ENCODE measurements at places on chromosomes 6 and 20. TPM values are rescaled to one million over a fixed set of nuclear protein-coding genes. Genes with fewer than 3 reads are reported as not detected.

- H3K4me1 ChIP-seq, result no peaks in the 10 kb centered on the region
- no peaks in the 10 kb centered on the region for H3K27me3 ChIP-seq
- no peak overlapping the region for H3K4me3 ChIP-seq
- H3K27ac ChIP-seq, result no peak overlapping the region
- peaks cover 3% of the 10 kb centered on the region for H3K36me3 ChIP-seq
Measured at GRCh38 chr6:100553243-100553642, 88.5 kb upstream of the SIM1 start.

GRCh38 chr6:121897337-121897760 lies 461.9 kb downstream of the GJA1 start:
- no peaks in the 10 kb centered on the region for H3K27me3 ChIP-seq
- DNase-seq, result no peak
- H3K36me3 ChIP-seq, result no peaks in the 10 kb centered on the region
- no peaks in the 10 kb centered on the region for H3K4me1 ChIP-seq
- H3K4me3 ChIP-seq, result no peak overlapping the region
- no peak overlapping the region for H3K27ac ChIP-seq

DNA sequence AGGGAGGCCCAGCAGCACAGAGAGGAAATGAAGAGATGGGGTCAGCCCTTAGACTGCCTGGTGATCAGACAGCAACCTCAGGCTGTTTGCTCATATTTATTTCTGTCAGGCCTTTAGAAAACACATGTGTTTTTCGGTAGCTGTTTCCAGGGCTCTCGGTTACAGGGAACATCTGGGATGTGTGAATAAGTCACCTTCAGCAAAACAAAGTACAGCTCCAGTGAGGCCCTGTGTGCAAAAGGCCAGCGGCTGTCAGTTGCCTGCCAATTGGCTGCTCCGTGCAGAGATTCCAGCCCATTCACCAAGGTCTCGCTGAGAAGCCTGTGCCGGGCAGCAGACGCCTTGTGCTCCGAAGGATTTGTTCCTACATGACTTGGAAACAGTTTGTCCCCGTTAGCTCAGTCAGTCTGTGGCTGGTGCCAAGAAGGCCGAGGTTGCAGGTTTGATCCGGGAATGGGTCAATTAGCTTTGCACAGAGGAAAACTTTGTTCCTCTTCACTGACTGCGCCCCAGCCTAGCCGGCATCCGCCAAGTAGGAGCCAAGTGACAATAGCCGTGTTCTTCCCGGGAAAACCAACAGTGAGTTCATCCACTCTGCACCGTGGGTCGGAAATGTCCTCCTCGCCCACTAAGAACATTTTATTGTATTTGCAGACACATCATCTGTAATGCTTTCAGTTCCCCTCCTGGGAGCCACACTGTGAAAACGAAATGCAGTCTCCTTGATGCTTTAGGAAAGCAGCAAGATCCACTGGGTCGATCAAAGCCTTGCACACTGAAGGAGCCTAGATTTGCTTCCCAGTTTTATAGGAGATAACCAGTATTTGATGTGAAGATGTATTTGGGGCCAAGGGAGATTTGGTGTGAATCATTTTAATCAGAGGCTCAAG lies 315.4 kb upstream of the CDYL start:
- H3K36me3 ChIP-seq, result no peaks in the 10 kb centered on the region
- H3K27ac ChIP-seq, result peak overlapping the region; percentile 57
- no peak for DNase-seq
- no peaks in the 10 kb centered on the region for H3K4me1 ChIP-seq
- H3K27me3 ChIP-seq, result peaks cover 6% of the 10 kb centered on the region

Gene ERVFRD-1
- polyA plus RNA-seq, result 0.18 TPM

DNA sequence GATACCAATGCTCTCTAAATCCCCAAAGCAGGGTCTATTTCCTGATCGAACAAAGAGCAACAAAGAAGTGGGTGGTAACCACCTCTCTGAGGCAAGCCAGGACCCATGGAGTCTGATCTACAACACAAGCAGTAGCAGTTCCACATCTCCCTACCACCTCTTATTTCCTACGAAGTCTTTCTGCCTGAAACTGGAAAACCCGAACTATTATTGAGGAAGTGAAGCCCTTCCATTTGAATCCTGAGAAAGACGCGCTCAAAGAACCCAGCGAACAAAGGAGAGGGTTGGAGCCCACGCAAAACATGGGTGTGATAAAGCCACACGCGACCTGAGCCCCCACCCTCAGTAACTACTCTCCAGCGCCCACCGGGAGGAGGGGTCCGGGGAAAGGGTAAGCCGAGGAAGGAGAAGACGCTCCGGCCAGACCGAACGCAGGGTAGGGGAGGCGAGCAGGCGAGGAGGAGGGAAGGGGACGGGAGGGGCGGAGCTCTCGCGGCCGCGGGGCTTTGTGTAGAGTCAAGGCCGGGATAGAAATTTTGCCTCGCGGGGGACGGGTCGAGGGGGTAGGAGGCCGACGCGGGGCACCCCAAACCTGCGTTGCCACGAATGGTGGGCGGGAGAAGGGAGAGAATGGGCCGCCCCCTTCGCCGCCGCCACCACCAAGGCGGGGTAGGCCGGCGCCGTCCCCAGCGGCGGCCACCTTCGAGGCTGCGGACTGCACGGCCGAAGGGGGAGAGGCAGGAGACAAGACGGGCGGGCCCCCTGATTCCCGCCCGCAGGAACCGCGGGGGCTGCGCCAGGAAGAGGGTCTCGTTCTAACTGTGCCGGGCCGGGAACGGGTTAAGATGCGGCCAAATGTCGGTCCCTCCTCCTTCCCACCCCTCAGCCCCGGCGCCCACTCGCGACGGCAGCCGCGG lies 802 bp downstream of the HDAC2 start:
- H3K27me3 ChIP-seq, result no peaks in the 10 kb centered on the region
- peaks cover 3% of the 10 kb centered on the region for H3K36me3 ChIP-seq
- peak; percentile 55 for DNase-seq
- peak overlapping the region; percentile 99 for H3K27ac ChIP-seq
- peaks cover 50% of the 10 kb centered on the region for H3K4me1 ChIP-seq

DNA sequence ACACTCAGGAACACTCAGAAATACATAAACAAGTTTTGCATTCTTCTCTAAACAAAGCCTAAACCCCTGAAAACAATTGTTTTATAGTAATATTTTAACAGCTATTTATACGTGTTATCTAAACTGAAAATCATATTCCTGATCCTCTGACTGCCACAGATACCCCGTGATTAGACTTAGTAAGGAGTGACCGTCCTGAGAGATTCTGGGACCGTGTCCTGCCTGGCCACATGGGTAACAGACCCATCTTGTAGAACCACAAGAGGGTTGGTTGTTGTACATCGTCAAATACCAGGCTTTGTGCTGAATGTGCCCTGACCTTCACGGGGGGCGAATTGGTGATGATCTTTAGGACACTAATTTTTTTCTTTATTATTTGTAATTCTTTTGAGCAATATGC lies 214.4 kb downstream of the TMEM242 start:
- H3K4me3 ChIP-seq, result no peak overlapping the region
- no peak overlapping the region for H3K27ac ChIP-seq
- peaks cover 21% of the 10 kb centered on the region for H3K36me3 ChIP-seq
- peaks cover 23% of the 10 kb centered on the region for H3K4me1 ChIP-seq
